Epithelial cell of alveolus of lung (primary cell): ENCODE measurements at places on chromosomes 4 and X. TPM values are rescaled to one million over a fixed set of nuclear protein-coding genes. Genes with fewer than 3 reads are reported as not detected.

ENAM gene
- not detected in 2 replicates for total RNA-seq

IL1RAPL1 gene
- 0.40 and 1.9 TPM in 2 replicates for total RNA-seq

SLC49A3 gene
- 4.6 and 12.5 TPM in 2 replicates for total RNA-seq

FAT1 gene
- total RNA-seq, result 190 and 219 TPM in 2 replicates

SLC7A11 gene
- 6.1 and 14.0 TPM in 2 replicates for total RNA-seq

COMMD8 gene
- total RNA-seq, result 22.8 and 24.6 TPM in 2 replicates

RPS6KA6 gene
- 0.64 and 2.6 TPM in 2 replicates for total RNA-seq

MAGED4 gene
- total RNA-seq, result 64.9 and 149 TPM in 2 replicates

ASB11 gene
- not detected in 2 replicates for total RNA-seq
